ENCODE measurements at places on chromosomes 4 and X.

DNA sequence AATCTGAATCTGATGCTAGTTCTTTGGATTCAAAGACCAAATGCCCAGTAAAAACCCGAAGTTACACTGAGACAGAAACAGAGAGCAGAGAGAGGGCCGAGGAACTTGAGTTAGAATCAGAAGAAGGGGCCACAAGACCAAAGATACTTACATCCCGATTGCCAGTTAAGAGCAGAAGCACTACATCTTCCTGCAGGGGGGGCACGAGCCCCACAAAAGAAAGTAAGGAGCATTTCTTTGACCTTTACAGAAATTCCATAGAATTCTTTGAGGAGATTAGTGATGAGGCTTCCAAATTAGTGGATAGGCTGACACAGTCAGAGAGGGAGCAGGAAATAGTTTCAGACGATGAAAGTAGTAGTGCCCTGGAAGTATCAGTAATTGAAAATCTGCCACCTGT is 309.3 kb downstream of the ANK2 start:
- DNase-seq = no peak

DNA sequence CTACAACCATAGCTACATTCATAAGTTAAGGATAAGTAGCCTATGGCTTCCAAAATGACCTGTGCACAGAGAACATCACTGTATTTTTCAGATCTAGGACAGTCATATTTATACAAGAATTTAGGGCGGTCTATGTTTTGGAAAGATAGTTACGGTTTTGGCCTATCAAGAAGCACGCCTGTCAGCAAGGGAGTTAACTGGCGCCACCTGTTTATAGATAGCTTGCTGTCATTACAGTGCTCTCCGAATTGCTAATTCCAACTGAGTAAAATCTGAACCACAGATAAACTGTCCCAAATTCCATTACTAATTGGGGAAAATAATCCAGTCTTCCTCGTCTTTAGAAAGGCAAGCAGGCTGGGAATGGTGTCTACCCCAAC is 646 bp downstream of the ABCB7 start:
- DNase-seq = no peak

- DNase-seq = no peak
These were observed 2.3 kb downstream of the LRBA start for GRCh38 chr4:151012820-151013219.

DNA sequence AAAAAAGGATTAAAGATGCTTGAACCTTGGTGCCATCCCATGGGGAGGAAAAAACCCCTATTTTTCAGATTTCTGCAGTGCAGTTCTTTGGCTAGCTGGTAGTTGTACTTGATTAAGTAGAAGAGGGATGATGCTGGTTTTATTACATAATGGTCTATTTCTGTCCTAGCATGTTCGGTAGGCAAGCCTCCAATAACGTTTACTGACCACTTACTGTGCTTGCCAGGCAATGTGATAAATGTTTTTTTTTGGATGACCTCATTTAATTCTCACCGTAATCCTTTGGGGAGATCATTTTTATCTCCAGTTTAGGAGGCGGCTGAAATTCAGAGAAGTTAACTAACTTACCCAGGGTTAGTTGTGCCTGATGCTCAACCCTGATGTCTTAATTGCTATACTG is 92.1 kb upstream of the RPA4 start:
- no peak for DNase-seq

DNA sequence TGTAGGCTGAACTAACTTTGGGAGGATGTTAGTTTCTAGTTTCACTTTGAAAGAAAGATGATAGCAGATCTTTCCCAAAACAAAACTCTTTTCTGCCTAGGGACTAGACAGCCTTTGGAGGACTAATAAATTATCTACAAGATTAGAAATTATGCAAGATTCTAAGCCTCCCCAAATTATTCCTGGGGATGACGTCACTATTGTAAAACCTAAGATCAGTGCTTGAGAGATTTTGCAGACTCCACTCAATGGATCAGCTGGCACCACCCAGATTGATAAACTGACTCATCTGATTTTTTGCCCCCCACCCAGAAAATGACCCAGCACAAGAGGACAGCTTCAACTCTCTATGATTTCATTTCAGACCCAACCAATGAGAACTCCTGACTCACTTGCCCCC is 1057.9 kb upstream of the DIAPH2 start:
- no peak for DNase-seq

DNA sequence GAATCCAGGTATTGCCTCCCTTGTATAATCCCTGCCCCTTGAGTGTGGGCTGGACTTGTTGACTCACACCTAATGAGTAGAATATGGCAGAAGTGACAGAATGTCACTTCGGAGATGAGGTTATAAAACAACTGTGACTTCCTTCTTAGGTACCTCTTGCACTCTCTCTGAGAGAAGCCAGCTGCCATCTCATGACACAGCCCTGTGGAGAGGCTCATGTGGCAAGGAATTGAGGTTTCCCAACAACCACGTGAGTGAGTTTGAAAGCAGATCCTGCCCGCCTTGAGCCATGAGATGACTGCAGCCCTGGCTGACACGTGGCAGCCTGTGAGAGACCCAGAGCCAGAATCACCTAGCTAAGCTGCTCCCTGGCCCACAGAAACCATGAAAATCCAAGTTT is 13.5 kb downstream of the ASB11 start:
- no peak for DNase-seq

DNA sequence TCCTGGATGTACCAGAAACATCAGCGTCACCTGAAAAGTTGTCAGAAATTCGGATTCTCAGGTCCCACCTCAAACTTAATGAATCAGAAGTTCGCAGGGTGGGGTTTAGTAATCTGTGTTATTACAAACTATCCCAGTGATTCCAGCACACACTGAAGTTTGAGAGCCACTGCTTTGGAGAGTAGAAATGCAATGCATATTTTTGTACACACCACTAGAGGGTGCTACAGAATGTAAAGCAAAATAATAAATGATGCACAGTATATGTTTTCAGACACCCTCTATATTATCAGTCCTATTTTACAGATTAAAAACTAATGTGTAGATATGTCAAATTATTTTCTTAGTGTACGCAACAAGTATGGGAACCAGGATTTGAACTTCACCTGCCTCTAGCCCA is 2.4 kb upstream of the MORF4L2 start:
- no peak for DNase-seq

DNA sequence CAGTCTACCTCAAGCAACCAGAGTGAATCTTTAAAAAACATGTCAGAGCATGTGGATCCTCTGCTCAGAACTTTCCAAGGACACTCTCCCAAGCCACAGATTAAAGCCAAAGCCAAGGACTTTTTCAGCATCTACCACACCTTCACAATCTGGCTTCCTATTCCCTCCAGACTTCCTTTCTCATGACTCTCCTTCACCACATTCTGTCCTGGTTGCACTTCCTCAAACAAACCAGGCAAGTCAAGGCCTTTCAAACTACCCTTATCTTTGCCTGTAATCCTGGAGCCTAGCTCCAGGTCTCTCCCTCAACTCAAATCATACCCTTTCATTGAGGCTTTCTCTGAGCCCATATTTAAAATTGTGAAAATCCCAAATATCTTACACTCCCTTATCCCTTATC is 191.6 kb upstream of the GALNTL6 start:
- DNase-seq = no peak

GRCh38 chrX:153057281-153057680 is 1.0 kb downstream of the PNMA3 start:
- DNase-seq = no peak

GRCh38 chr4:40316782-40317635 is 18.1 kb upstream of the CHRNA9 start:
- peak; percentile 27 for DNase-seq

DNA sequence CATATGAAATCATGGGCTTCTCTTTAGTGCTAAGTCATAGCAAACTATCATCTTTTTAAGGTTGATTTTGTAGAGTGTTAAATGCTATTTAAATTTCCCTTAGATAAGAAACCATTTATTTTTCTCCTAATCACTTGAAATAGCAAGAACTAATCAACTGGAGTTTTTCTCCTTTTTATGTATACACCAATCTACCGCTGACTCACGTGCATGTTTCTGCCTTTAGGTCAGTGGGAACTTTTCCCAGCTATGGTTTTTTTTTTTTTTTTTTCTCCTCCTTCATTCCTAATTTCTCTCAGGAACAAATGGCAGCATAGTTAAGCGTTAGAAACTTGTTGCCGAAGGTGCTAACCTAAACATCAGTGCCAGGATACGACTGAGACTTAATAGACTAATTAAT is 176.4 kb downstream of the BMPR1B start:
- no peak for DNase-seq

DNA sequence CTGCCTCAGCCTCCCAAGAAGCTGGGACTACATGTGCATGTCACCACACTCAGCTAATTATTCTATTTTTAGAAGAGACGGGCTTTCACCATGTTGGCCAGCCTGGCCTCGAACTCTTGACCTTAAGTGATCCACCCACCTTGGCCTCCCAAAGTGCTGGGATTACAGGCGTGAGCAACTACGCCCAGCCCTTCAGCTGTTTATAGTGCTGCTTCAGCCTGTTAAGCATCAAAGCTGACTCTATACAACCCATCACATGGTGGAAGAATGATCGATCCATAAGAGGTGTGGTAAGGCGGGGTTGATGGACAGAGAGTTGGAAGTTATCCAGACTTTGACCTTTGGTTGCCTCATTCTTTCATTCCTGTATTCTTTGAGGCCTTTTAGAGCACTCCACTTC is 56.2 kb upstream of the RAPGEF2 start:
- no peak for DNase-seq

DNA sequence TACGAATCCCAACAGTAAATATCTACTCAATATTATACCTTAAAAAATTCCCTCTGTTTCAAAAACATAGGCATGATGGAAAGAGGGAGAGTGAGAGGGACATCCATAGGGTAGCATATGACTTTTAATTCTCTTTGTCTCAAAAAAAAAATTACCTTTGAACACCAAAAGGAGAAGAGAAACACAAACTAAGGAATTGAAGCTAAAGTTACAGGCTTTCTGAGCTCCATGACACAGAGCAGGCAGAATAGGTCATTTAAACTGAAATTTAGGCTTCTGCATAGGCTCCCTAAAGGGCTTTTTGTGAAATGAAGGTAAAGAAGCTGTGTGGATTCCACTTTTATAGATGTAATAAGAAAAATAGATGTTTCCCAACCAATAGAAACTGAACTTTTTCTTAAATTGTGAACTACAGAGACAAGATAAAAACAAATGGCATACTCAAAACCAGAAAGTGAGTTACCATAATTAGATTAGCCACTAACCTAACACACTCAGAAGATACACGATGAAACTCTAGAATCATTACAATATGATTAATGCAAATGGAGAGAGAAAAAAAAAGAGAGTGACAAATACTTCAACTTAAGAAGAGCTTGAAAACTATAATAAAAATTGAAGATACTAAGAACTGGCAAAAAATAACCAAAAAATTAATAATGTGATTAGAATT is 584.6 kb downstream of the GABRG1 start:
- no peak for DNase-seq

- no peak for DNase-seq
These were observed at the start of gene PPP1R3F for GRCh38 chrX:49269767-49270248. Gene PPP1R3F, plus strand, starts transcription at chrX:49269793. Its CDS starts 77 bp downstream, at chrX:49269870.

- no peak for DNase-seq
These were observed 21.4 kb upstream of the SMIM14 start for GRCh38 chr4:39660045-39660444.

DNA sequence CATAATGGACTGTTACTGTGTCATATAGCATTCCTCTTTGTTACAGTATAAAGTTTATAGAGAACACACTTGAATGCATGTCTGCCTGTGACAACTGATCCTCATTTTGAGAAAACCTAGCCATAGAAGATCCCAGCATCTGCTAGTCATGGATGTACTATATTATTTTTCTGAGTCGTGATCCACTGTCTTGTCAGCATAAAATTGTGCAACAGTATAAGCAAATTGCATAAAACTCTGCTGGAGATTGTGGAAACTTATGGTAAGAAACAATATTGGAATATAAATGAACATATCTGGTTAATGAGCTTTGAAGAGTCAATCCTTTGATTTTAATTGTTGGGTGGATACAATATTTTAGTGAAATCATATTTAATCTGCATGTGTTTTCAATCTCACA is 3.6 kb downstream of the NEIL3 start:
- no peak for DNase-seq

- DNase-seq = no peak
These were observed 40.5 kb upstream of the SLC2A9 start for GRCh38 chr4:10061650-10062415.

- no peak for DNase-seq
These were observed 61.7 kb upstream of the HDAC8 start for GRCh38 chrX:72634331-72634730.

- DNase-seq = no peak
These were observed 36.1 kb downstream of the RAI2 start for GRCh38 chrX:17824980-17825379.

GRCh38 chr4:142416121-142416520 is 430.0 kb downstream of the INPP4B start:
- no peak for DNase-seq

- DNase-seq = no peak
These were observed 114.5 kb downstream of the FAM53A start for GRCh38 chr4:1569461-1570151.

- DNase-seq = no peak
These were observed 253.2 kb upstream of the AR start for GRCh38 chrX:67290489-67291220.

GRCh38 chrX:23114241-23114640 is 114.5 kb downstream of the DDX53 start:
- DNase-seq = no peak

DNA sequence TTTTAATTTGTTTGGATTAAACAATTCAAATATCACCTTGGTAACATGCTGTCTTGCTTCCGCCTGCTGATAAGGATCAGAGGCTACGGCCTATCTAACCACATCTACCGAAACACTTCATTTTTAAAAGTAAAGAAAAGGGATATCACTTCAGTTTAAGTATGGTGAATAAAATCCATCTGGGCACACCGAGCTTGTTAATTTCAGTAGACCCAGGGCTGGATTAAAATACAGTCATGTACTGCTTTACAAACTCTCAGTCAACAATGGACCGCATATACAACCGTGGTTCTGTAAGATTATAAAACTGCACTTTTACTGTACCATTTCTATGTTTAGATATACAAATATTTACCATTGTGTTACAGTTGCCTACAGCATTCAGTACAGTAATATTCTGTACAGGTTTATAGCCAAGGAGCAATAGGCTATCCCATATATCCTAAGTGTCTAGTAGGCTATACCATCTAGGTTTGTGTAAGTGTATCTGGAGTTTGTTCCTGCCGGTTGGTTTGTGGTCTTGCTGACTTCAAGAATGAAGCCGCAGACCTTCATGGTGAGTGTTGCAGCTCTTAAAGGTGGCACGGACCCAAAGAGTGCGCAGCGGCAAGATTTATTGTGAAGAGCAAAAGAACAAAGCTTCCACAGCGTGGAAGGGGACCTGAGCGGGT is 40.0 kb downstream of the SEPTIN11 start:
- peak; percentile 17 for DNase-seq

DNA sequence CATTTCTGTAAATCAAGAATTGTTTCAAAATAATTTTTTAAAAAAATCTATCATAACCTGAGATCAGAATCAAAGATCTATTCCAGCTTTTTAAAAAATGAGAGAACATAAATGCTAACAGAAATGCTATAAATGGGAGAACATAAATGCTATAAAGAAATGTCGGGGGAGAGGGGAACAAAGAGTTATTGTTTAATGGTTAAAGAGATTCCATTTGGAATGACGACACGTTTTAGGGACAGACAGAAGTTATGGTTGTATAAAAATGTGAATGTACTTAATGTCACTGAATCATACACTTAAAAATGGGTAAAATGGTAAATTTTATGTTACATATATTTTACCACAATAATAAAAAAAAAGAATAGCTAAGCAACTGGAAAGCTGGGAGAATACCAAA is 127.1 kb downstream of the ATRX start:
- DNase-seq = no peak

- no peak for DNase-seq
These were observed 831.9 kb downstream of the TRIML1 start for GRCh38 chr4:188971125-188971524.
